Trophoblast cell (in vitro differentiated cells and primary cell): ENCODE measurements at places on chromosomes 5 and 9.

DNA sequence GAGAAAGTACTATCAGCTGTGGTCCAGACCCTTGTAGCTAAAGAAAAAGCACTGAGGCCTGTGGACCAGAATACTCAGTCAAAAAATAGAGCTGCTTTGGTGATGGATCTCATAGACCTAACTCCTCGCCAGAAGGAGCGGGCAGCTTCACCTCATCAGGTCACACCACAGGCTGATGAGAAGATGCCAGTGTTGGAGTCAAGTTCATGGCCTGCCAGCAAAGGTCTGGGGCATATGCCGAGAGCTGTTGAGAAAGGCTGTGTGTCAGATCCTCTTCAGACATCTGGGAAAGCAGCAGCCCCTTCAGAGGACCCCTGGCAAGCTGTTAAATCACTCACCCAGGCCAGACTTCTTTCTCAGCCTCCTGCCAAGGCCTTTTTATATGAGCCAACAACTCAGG lies 8.9 kb downstream of the RAB24 start:
- DNase-seq, result no peak
- no peak overlapping the region for H3K4me3 ChIP-seq
- no peaks in the 10 kb centered on the region for H3K4me1 ChIP-seq
- H3K27me3 ChIP-seq, result no peaks in the 10 kb centered on the region
- no peak overlapping the region for H3K27ac ChIP-seq

GRCh38 chr5:177364159-177364962 lies 6.6 kb downstream of the RGS14 start:
- no peak overlapping the region for H3K27ac ChIP-seq
- H3K4me1 ChIP-seq, result peaks cover 15% of the 10 kb centered on the region
- no peaks in the 10 kb centered on the region for H3K27me3 ChIP-seq
- DNase-seq, result peak; percentile 24

- H3K27ac ChIP-seq, result no peak overlapping the region
- H3K4me3 ChIP-seq, result no peak overlapping the region
- peaks cover 5% of the 10 kb centered on the region for H3K4me1 ChIP-seq
- peaks cover 5% of the 10 kb centered on the region for H3K36me3 ChIP-seq
- DNase-seq, result no peak
Observed at GRCh38 chr5:5437227-5438172, 15.0 kb downstream of the ICE1 start.

- no peaks in the 10 kb centered on the region for H3K36me3 ChIP-seq
- H3K27ac ChIP-seq, result no peak overlapping the region
Observed at GRCh38 chr5:135551593-135552447, 16.1 kb upstream of the NEUROG1 start.

DNA sequence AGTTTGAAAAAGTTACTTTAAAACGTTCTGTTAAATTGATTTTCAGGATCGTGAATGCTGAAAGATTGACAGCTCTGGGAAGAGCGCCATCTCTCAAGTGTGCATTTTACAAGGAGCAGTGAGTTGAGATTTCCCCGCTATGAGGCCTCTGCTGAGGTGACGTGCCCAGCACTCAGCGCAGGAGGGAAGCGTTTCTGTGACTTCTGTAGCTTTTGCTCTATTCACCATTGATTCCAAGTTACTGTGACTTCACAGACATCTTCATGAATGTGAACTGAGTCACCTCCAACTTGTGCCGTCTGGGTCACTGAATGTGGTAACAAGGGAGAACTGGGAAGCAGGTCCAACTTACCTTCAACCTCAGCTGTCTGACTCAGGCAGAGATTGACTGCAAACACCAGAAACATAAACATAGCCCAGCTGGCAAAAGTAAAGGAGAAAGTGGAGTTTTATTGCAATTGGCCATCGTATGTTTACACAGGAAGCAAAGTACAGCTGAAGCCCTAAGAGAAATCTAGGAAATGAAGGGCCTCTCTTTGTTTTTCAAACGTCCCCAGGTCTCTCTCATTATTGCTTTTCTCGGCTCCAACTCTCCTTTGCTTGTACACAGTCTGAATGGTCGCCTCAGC lies 428.8 kb upstream of the CLINT1 start:
- H3K4me1 ChIP-seq, result no peaks in the 10 kb centered on the region
- DNase-seq, result no peak
- H3K4me3 ChIP-seq, result no peak overlapping the region
- H3K27me3 ChIP-seq, result no peaks in the 10 kb centered on the region
- no peak overlapping the region for H3K27ac ChIP-seq
- H3K36me3 ChIP-seq, result no peaks in the 10 kb centered on the region

DNA sequence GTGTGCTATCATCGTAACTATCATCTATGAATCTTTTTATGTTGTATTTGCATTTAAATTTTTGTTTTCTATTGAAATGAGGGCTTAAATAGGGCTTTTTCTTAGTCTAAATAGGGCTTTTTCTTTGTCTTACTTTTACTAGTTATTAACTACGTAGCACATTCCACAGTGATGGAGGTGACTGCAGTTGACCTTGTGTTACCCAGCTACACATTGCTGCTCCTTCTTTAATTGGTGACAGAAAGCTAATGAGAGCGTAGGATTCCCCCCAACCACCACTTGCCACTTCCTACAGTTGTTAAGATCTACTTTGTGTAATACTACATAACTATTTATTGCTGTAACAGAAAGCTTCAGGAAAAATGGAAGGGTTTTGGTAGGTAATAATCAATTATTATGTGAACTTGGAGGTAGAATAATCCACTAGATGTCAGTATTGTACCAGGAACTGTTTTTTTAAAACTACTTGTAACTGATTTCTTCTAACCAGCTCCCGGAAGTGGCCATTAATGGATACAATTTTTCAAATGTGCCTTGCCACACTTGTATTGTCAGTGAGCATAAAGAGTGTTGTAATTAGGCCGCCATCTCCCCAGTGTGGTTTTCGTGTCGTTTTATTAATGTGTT lies 18.0 kb downstream of the MTRR start:
- H3K4me3 ChIP-seq, result no peak overlapping the region
- H3K27me3 ChIP-seq, result no peaks in the 10 kb centered on the region
- no peaks in the 10 kb centered on the region for H3K4me1 ChIP-seq
- no peak overlapping the region for H3K27ac ChIP-seq
- H3K36me3 ChIP-seq, result peaks cover 33% of the 10 kb centered on the region

DNA sequence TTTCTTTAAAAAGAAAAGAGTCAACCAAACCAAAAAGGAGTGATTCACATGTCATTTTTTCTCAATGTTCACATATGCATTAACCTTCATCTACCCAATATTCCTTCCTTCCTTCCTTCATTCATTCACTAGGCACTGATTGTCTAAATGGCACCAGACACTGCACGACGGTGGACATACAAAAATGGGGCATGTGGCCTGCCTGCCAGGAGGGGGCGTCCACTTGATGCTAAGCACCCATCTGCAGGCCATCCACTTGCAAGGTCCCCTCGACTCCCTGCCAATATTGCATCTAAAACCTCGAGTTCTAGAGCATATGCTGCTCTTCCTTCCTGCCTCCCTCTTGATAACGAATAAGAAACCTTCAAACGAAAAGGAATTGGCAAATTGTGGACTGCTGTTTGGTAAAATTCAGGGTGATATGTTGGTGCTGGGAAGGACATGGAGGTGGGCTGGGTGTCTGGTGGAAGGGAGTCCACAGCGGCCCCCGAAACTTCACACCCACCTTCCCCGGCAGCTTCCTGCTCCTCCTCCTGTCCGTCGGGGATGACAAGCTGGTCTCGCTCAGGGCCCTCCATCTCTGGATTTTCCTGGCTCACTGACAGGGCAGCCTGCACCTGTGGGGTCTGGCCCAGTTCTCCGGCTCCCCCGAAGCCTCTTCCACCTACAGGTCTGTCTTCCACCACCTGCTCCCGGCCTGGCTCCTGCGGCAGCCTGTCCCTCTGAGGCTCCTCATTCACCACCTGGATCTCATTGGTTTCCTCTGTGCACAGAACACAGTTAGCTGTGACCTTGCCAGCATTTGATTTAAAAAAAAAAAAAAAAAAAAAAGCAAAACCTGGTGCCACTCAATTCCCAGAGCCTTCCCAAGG lies 64.3 kb downstream of the GOLM1 start:
- no peaks in the 10 kb centered on the region for H3K27me3 ChIP-seq
- no peak overlapping the region for H3K27ac ChIP-seq
- H3K36me3 ChIP-seq, result peaks cover 11% of the 10 kb centered on the region
- H3K4me3 ChIP-seq, result no peak overlapping the region
- no peaks in the 10 kb centered on the region for H3K4me1 ChIP-seq

DNA sequence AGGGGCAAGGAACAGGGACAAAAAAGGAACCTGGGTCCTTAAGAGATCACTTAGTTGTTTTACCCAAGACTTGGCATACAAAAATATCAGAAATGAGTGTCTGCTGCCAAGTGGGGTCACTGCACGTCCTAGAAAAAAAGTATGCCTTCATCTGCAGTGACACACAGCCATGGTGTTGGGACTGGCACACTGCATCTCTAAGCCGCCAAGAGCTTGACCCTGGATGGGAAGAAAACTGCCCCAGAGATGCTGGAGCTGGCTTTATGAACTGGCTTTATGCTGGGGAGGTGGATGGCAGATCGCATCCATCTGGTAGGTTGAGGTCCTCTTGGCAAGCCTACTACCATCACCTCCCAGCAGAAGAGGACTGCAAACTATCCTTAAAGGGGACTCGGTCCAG lies 51.7 kb downstream of the IRF1 start:
- H3K27me3 ChIP-seq, result no peaks in the 10 kb centered on the region
- no peaks in the 10 kb centered on the region for H3K36me3 ChIP-seq
- no peak overlapping the region for H3K27ac ChIP-seq
- no peak for DNase-seq
- H3K4me3 ChIP-seq, result no peak overlapping the region

- no peaks in the 10 kb centered on the region for H3K4me1 ChIP-seq
- H3K4me3 ChIP-seq, result no peak overlapping the region
- no peak for DNase-seq
- no peaks in the 10 kb centered on the region for H3K27me3 ChIP-seq
- H3K36me3 ChIP-seq, result no peaks in the 10 kb centered on the region
Observed at GRCh38 chr5:103216697-103217096, 41.9 kb upstream of the MACIR start.
